Activated T-cell treated with anti-CD3 and anti-CD28 coated beads for 1 hour (primary cell): ENCODE measurements at places on chromosomes 1 and 21.

GRCh38 chr1:96987186-96987703 is 265.7 kb downstream of the PTBP2 start:
- no peak for DNase-seq

DNA sequence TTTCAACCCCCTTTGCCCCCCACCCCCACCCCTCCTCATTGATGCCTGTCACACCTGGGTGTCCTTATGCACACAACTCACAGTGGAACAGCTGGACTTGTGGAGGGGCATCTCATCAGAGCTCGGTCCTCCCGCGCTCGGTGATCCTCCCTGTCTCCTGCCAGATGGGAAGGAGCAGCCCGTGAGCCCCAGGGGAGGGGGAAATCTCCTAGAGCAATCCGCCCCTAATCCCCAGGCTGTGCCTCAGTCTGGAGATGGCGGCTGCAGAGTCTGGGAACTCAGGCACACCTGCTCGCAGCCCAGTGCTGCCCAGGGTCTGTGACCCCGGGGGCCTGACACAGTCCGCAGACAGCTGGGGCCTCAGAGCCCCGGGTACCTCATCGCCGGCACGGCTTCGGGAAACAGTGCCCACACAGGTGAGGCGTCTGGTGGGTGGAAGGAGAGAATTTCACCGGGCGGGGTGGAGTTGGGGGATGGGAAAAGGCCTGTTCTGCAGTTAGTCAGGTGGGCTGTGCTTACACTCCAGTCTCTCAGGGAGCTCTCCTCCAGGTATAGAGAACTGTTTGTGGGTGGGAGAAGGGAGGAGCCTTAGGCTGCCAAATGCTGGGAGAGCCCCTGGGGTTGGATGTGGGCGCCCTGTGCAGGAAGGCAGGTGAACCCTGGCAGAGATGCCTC is 29.3 kb downstream of the TMCC2 start:
- DNase-seq = no peak

GRCh38 chr1:230787471-230787870 is 40.3 kb downstream of the CAPN9 start:
- no peak for DNase-seq

GRCh38 chr1:245551536-245551935 is 396.8 kb downstream of the KIF26B start:
- no peak for DNase-seq

- DNase-seq = no peak
These were observed 185.4 kb downstream of the LRRIQ3 start for GRCh38 chr1:74012583-74012982.

- no peak for DNase-seq
These were observed 59.5 kb upstream of the ENAH start for GRCh38 chr1:225712391-225712790.

GRCh38 chr1:198281911-198282310 is 125.1 kb downstream of the NEK7 start:
- DNase-seq = no peak

DNA sequence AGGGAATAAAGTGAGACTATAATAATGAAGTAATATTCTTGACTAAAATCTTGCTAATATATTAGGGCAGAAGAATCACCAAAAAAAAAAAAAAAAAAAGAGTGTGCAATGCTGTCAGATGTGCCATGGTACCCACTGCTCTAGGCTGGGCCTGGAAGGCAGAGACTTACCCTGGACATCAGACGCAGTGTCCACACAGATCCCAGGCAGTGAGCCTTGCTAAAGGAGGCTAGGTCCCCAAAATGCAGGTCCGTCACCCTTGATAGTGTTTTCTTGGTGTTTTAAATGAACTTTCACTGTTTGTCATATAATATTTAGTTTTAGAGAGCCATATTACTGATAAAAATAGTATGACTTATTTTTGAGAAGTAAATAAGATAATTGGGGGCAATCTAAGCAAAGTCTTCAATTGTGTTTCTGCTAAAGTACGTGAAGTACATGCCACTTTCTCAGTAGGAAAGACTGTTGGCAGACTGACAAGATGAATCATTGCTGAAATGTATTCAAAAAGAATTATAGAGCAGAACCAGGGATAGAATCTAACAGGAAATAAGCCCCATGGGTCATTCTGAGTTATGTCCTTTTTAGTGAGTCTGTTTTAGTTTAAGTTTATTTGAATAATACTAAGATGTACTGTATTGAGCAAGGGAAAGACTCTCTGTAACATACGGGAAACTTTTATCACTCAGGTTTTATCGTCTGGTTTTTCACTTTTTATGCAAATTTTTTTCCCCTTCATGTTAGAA is 74.6 kb upstream of the PDC start:
- no peak for DNase-seq

GRCh38 chr1:113247782-113248181 is 142.5 kb upstream of the MAGI3 start:
- no peak for DNase-seq

DNA sequence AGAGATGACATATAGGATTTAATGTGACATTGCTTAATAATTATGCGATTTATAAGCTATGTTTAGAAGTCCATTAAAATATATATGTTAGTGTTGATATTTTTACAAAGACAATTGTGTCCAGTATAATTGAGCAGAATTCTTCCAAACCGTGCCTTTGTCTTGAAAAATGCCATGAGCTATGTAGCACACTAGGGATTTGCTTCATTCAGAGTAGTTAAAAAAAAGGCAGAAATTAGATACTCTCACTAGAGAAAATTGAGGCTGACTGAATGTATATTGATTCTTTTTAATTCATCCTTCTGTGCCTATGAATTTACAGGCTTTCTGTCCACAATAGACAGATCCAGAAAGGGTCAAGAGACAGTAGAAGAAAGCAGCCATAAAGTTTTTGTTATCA is 429.0 kb downstream of the NEGR1 start:
- DNase-seq = no peak

GRCh38 chr1:107389410-107390396 is 248.9 kb downstream of the NTNG1 start:
- no peak for DNase-seq

DNA sequence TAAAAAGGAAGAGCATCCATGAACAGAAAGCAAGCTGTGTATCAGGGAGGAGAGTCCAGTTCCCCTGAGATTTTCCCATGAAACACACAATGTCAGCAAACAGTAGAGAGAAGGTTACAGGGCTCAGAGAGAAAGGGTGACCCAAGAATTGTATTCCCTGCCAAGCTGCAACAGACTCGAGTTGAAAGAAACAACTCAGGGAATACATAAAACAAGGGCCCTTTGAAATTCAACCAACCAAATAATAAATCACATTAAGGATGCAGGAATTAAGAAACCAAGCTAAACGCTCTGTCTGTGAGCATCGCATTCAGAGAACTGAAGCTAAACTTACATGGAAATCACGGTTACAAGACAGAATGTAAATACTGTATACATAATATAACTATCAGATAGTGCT is 20.2 kb downstream of the S100A16 start:
- DNase-seq = no peak

DNA sequence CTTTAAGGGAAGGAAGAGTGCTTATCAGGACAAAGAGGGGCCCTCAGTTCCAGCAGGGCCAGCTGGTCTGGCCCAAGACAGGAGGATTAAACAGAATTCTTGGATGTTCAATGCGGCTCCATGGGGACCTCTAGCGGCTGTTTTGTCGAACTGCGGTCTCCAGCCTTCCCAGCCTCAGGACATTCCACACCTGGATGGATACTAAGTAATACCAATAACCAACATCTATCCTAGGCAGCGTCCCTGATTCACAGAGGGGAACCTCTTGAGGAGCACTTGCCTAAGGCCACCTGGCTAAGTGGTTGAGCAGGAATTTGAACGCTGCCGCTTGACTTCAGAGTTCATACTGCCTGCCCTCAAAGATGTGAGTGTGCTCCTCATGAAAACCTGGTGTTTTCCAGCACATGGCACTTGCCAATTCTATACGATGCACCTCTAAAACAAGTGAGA is 15.5 kb upstream of the CD247 start:
- DNase-seq = peak; percentile 51

GRCh38 chr1:209456878-209457277 is 126.6 kb upstream of the CAMK1G start:
- DNase-seq = no peak

DNA sequence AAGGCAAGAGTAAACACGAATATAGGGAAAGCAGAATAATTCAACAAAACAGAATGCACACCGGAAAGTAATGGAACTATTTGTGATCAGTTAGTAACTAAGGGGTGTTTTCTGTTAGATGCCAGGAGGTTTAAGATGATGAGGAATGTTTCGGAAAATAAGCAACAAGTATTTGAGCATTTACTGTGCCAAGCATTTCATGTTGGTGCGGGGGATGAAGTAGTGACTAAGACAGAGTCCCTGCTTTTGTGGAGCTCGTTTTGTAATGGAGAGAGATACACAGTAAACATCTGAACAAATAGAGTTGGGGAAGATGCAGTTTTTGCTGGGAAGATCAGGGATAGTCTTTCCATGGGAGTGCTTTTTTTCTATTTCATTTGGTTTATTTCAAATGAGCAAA is 78.7 kb downstream of the DYRK1A start:
- DNase-seq = no peak

DNA sequence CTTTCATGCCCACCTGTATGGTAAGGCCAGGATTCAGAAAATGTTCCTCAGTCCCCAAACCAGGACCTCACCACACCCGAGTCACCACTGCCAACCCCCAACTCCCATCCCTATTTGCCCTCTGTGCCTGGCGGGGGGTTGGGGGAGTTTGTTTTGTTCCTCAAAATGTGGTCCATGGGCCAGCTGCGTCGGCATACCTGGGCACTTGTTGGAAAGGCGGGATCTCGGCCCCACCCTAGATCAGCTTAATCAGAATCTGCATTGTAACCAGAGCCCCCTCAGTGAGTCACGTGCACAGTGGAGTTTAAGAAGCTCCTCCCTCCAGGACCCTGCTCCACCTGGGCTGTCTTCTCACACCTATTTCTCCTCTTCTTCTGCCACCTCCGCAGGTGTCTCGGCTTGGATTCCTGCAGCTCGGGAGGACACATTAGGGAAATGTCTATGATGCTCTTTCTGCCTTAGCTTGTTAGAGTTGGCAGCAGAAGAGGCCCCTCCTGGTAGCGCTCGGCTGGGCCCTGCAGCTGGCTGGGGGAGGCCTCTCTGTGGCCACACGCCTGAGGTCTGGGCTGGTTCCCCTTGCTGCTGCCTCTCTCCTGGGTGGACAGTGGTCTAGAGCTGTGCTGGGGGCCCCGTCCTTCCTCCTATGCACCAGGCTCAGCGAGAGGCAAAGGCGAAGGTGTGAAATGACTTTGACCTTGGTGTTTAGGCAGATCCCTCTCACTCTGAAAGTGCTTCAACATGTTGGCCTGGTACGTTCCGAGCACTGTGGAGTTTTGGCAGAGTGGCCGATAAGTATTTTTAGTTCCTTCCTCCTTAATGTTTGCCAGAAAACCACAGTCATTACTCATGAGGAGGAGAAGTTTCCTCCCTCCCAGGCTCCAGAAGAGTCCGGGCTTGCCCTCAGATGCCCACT is 41.8 kb upstream of the CAMTA1 start:
- no peak for DNase-seq

DNA sequence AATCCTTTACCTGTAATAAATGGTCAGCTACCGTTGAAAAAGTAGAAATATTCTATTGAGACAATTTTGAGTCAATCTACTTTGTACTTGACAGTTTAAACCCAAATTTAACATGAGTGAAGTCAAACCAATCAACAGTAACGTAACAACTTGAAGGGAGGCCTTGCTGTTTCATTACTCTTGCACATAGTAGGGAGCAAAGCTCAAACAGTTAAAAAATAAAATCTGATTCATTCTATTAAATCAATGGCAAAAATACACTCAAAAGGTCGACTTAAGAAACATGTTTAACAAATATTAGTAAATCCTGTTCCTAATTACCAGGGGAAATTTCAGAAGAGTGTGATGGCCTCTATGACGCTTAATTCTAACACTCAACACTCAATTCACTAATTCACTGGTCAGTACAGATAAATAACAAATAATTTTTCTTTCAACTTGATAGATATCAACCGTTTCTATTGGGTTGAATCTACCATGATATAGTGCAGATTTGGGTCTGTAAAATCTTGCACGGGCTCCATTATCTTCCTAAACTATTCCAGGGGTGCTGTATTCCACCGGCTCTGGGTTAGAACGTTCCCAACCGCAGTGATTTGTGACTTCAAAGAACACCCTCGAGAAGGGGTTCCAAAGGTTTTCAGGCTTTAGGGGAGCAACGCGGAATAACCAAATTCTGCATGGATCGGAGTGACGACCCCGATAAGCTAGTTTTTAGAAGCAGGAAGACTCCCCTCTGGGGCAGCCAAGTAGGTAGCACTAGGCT is 1.4 kb downstream of the TARBP1 start:
- DNase-seq = no peak

- DNase-seq = peak; percentile 62
These were observed 113.0 kb upstream of the SLC25A33 start for GRCh38 chr1:9426291-9426711.

DNA sequence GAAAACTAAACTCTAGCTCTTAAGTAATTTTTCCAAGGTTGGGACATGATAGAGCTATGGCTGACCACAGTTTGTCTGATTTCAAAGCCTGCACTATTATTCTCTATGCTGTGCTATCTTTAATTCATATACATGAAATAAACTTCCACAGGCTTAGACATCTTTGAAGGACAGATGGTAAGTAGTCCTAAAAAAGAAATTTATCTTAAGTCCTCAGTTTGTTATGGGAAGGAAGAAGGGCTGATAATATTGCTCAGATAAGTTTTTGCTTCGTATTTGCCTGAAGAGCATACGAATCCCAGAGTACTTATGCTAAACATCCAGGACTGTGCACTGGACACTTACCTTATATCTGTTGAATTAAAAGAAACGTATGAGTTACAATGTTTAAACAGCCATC is 39.6 kb downstream of the VCAM1 start:
- no peak for DNase-seq

GRCh38 chr1:56979986-56980755 is 14.4 kb upstream of the C8B start:
- no peak for DNase-seq

DNA sequence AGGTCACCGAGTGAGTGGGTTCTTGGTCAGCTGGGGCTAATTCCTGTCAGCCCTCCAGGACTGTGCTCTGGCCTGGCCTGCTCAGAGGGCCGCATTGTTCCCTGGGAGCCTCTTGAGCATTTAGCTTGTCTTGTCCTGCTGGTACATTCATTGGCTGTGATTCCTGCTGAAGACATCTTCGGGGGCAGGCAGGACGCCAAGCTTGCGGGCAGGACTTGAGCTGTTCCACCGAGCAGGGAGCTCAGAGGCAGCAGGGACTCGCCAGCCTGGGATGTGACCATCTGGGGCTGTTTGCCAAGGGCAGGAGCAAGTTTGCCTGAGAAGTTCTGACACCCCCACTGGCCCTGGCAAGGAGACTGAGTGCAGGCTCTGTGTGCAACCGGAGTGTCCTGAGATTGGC is 7.0 kb upstream of the SLC26A9 start:
- no peak for DNase-seq

- DNase-seq = no peak
These were observed 136.0 kb downstream of the LTN1 start for GRCh38 chr21:28856588-28857250.

DNA sequence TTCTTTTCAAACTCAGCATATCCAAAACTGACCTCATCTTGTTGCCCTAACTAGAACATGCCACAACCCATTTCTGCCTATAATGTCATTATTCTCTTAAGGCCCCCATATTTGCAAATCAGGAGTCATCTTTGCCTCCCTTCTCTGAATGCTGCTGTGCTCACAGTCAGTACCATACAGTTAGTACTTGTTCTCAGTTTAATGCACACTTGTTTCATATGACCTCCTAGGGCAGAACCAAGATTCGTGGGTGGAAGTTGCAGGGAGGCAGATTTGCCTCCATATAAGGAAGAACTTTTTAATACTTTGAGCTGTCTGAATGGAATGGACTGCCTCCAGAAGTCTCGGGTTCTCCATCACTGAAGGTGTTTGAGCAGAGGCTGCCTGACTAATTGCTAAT is 9.2 kb downstream of the CAP1 start:
- DNase-seq = no peak
